NCI-H460 (cell line): ENCODE measurements at places on chromosomes 3 and 15.
A peak's percentile ranks its signal among the peaks of the same experiment; 100 is the strongest.

- no peak for DNase-seq
Measured at GRCh38 chr15:37698679-37699078, 235.8 kb upstream of the TMCO5A start.

- no peak for DNase-seq
Measured at GRCh38 chr3:55252921-55253320, 234.2 kb downstream of the WNT5A start.

- DNase-seq: no peak
Measured at GRCh38 chr3:146560678-146561077, 16.3 kb upstream of the PLSCR1 start.

GRCh38 chr3:115351193-115351592 lies 204.1 kb upstream of the ZBTB20 start:
- DNase-seq: no peak

DNA sequence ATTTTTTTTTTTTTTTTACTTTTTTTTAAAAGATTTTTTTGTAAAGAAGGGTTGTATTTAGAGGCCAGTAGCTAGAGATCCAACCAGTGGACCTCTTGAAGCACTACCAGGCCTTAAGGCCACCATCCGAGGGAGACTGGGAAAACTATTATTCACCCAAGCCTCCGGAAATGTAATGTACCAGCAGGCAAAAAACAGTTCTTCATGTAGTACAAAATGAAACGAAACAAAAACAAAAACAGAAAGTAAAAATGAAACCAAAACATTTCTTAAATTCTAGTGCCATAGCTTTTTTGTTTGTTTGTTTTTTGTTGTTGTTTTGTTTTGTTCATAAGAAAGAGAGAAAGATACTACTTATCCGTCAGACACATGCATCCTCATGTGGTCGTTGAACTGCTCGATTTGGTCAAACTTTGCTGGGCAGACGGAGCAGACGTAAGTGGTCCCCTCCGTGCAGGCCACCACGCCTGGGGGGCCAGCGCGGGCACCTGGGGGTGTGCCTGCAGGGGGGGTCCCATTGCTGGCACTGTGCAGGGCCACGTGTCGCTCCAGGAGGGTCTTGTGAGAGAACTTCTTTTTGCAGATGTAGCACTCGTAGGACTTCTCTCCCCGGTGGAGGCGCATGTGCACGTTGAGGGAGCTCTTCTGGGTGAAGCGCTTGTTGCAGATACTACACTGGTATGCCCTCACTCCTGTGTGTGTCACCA lies 45.0 kb downstream of the TIGIT start:
- no peak for DNase-seq

- DNase-seq: no peak
Measured at GRCh38 chr3:22907796-22908195, 295.3 kb upstream of the UBE2E2 start.

- no peak for DNase-seq
Measured at GRCh38 chr15:69482686-69483256, 30.2 kb downstream of the RPLP1 start.

GRCh38 chr3:36942638-36943248 lies 2.1 kb downstream of the TRANK1 start:
- DNase-seq: no peak

- no peak for DNase-seq
Measured at GRCh38 chr3:184968115-184968514, 156.1 kb downstream of the VPS8 start.

- peak; percentile 44 for DNase-seq
Measured at GRCh38 chr15:44713006-44713966, 2.0 kb downstream of the B2M start.

GRCh38 chr3:195451373-195452015 lies 8.7 kb upstream of the ACAP2 start:
- no peak for DNase-seq

GRCh38 chr3:47994180-47994579 lies 22.0 kb downstream of the MAP4 start:
- no peak for DNase-seq

DNA sequence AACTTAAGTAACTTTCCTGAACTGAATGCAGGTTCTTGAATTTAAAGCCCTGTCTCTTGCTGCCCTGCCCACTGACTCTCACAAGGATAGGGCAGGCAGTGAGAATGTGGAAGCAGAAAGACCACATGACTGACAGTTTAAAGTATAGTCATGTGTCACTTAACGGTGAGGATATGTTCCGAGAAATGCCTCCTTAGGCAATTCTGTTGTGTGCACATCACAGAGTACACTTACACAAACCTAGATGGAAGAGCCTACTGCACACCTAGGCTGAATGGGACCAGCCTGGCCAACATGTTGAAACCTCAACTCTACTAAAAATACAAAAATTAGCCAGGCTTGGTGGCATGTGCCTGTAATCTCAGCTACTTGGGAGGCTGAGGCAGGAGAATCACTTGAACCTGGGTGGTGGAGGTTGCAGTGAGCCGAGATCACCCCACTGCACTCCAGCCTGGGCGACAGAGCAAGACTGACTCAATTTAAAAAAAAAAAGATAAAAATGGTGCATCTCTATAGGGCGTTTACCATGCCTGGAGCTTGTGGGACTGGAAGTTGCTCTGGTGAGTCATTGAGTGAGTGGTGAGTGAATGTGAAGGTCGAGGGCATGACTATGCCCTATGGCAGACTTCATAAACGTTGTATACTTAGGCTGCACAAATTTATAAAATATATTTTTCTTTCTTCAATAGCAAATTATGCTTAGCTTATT lies 18.9 kb upstream of the COPG1 start:
- DNase-seq: peak; percentile 52

DNA sequence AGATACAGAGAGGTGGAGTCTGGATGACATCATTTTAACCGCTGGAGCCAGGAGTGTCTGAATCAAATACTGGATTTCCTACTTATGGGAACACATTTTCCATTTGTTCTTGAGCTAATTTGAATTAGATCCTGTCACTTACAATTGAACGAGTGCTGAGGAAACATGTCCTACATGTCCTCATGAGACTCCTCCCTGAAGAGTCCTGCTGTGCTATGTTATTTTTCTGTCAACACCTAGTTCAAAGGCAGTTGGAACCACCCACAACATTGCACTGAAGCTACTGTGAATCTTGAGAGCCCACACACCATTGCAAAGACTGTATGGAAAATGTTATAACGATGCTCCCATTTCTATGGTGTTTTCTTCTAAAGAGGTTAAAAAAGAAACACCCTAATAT lies 123.5 kb upstream of the CRBN start:
- no peak for DNase-seq

DNA sequence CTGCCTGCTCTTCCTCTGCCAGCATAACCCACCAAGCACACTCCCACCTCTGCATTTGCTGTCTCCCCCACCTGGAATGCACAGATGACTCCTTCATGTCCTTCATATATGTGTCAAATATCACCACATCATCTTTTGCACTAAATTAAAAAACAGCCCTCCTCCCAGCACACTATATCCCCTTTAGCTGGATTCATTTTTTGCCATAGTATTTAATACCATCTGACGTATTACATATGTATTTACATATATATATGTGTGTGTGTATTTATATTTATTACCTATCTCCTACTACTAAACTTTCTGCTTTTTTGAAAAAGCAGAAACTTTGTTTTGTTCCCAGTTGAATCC lies 29.4 kb upstream of the UBL7 start:
- no peak for DNase-seq

DNA sequence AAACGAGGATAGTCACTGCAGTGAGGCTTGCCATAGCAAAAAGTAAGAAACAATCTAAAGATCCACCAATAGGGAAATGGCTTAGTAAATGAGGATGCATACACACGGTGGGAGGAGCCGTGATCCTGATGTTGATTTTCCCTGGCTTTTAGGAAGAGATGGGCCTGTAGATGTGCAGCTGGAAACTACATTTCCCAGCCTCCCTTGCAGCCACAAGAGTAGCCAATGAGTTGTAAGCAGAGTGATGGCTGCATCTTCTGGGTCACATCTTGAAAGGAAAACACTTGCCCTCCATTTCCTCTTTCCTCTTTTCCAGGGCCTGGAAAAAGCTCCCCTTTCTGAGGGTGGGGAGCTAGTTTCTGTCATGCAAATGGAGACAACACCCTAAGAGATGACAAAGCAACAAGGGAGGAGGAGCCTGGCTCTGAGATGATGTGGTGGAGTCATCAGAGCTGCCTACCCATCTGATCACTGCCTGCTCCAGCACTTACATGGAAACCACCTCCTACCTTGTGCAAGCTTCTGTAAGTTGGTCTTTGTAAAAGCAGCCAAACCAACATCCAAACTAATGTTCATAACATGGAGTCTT lies 139.1 kb downstream of the TLE3 start:
- DNase-seq: no peak
